ENCODE measurements at places on chromosomes 4 and X.
A peak's percentile ranks its signal among the peaks of the same experiment; 100 is the strongest.

GRCh38 chr4:154082760-154083535 lies 294.1 kb upstream of the SFRP2 start:
- H3K36me3 ChIP-seq, result no peaks in the 10 kb centered on the region
- no peak overlapping the region for H3K4me3 ChIP-seq

GRCh38 chrX:114959729-114960128 lies 57.7 kb downstream of the IL13RA2 start:
- H3K36me3 ChIP-seq, result no peaks in the 10 kb centered on the region
- H3K4me3 ChIP-seq, result no peak overlapping the region
- no peaks in the 10 kb centered on the region for H3K4me1 ChIP-seq
- H3K27ac ChIP-seq, result no peak overlapping the region
- DNase-seq, result no peak

- H3K4me1 ChIP-seq, result peaks cover 16% of the 10 kb centered on the region
- H3K4me3 ChIP-seq, result no peak overlapping the region
- no peak overlapping the region for H3K27ac ChIP-seq
- no peak for DNase-seq
Observed at GRCh38 chrX:20225488-20225833, 41.2 kb downstream of the RPS6KA3 start.

GRCh38 chr4:67393699-67394281 lies 151.5 kb downstream of the CENPC start:
- DNase-seq, result no peak
- H3K27me3 ChIP-seq, result peaks cover 1% of the 10 kb centered on the region
- H3K4me1 ChIP-seq, result no peaks in the 10 kb centered on the region
- no peak overlapping the region for H3K27ac ChIP-seq

DNA sequence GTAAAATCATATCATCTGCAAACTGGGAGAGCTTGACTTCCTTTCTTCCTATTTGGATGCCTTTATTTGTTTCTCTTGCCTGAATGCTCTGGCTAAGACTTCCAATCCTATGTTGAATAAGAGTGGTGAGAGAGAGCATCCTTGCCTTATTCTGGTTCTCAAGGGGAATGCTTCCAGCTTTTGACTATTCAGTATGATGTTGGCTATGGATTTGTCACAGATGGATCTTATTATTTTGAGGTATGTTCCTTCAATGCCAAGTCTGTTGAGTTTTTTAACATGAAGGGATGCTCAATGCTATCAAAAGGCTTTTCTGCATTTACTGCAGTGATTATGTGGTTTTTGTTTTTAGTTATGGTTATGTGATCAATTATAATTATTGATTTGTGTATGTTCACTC lies 2144.6 kb upstream of the TENM3 start:
- no peaks in the 10 kb centered on the region for H3K4me1 ChIP-seq
- no peak overlapping the region for H3K4me3 ChIP-seq
- DNase-seq, result no peak
- H3K27ac ChIP-seq, result no peak overlapping the region
- no peaks in the 10 kb centered on the region for H3K27me3 ChIP-seq

DNA sequence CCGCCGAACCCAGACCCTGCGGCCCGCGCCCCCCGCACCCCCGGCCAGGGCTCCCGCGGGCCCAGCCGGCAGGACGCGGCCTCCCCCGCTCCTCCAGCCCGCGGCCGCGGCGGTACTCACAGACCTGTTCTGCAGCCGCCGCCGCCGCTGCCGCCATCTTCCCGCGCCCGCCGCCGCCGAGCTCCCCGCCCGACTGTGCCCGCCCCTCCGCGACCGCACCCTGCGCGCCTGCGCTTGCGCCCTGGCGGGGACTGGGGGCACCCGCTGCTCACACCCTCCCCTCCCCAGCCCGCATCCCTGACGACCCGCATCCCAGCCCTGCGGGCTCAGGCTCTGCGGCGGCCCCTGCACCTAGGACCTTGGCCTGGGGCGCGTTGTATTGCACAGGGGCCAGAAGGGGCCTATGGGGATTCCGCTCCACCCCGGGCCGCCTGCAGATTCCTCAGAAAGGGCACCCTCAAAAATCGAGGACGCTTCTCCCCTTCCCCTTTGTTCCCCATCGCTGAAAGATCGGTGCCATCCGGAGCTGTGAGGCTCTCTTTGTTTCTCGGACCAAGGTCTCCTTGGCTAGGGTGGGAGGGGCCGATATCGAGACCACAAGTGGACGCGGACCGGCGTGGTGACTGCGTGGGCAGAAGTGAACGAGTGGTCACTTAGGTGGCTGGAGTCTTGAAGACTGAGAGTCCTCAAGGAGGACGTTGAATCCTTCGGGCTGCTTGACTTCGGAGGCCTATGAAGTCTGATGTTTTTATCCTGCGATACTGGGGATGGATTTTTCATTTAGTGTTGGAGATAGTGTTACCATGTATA lies at the start of gene SGCB:
Gene SGCB (minus strand): TSS at position 197 of the 810 bp plus-strand sequence. CDS start 40 bp downstream, at position 157.
- H3K36me3 ChIP-seq, result no peaks in the 10 kb centered on the region
- peaks cover 10% of the 10 kb centered on the region for H3K27me3 ChIP-seq
- peaks cover 18% of the 10 kb centered on the region for H3K4me1 ChIP-seq
- peak within 1 kb of the TSS; percentile 32 for H3K27ac ChIP-seq
- peak; percentile 65 for DNase-seq
- peak within 1 kb of the TSS; percentile 82 for H3K4me3 ChIP-seq

GRCh38 chr4:87527431-87528220 lies 1.6 kb downstream of the SPARCL1 start:
- no peak overlapping the region for H3K4me3 ChIP-seq
- no peak for DNase-seq
- no peak overlapping the region for H3K27ac ChIP-seq
- no peaks in the 10 kb centered on the region for H3K36me3 ChIP-seq
